ENCODE measurements at places on chromosomes 16 and 17. TPM values are rescaled to one million over a fixed set of nuclear protein-coding genes. Genes with fewer than 3 reads are reported as not detected.

DNA sequence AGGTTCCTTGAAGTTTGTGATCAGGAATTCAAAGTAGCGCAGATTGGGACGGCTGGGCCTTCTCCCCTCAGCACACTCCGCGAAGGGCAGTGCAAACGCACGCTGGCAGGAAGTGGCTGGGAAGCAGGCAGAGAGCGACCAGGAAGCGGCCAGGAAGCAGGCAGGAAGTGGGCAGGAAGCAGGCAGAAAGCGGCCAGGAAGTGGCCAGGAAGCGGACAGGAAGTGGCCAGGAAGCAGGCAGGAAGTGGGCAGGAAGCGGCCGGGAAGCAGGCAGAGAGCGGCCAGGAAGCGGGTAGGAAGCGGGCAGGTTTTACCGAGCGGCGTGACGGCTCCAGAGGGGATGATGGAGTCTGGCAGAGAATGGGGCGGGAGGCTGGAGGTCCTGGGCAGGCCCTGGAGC lies 3.2 kb downstream of the DPEP1 start:
- no peak for ATAC-seq

The KRTAP2-4 gene
- total RNA-seq = not detected

The CCL1 gene
- not detected for total RNA-seq

The FOXN1 gene
- total RNA-seq = 14.8 TPM

- no peak for ATAC-seq
These were observed 89.2 kb upstream of the CDC42EP4 start for GRCh38 chr17:73400915-73401545.

GRCh38 chr17:47718634-47719405 lies 14.2 kb upstream of the TBX21 start:
- no peak for ATAC-seq
